ENCODE measurements at places on chromosomes 2 and 18.

DNA sequence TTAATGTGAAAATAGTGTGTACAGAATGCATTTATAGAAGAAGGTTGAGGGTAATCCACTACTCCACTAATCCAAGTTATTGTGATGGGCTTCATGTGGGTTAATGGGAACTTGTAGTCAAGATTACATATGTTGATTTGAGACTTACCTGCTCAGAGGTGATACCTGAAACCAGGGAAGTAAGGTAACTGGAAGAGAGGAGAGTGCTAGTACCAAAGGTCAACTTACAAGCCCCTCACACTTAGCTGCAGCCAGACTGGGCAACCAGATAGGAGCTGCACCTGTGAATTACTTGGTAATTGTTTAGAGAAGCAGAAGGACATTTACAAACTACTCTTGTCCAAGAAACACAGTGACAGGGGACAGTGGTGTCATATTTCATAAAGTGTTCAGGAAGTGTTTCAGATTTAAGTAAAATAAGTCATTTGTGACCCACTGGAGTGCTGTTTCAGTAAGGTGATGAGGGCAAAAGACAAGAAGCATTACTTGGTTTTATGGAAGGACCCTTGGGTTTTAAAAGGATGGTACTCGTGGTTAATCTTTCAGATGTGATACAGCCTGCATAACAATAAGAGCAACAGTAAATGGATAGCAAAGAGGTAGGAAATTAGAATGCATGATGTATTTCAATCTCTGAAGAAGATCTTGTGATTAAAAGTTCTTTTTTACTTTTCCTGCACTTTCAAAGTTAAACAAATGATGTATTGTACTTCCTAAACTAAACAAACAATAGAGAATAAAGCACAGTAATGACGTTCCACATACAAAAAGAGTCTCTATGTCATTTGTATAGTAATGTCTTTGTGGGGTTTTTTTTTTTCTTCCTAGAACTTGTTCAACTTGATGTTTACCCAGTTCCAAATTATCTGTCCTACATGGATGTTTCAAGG is 189.3 kb downstream of the PHLPP1 start:
- no peak for DNase-seq

- peak; percentile 7 for DNase-seq
These were observed 13.2 kb downstream of the ZNF804A start for GRCh38 chr2:184611361-184612085.

- DNase-seq = no peak
These were observed 8.1 kb downstream of the ONECUT2 start for GRCh38 chr18:57443247-57443646.

DNA sequence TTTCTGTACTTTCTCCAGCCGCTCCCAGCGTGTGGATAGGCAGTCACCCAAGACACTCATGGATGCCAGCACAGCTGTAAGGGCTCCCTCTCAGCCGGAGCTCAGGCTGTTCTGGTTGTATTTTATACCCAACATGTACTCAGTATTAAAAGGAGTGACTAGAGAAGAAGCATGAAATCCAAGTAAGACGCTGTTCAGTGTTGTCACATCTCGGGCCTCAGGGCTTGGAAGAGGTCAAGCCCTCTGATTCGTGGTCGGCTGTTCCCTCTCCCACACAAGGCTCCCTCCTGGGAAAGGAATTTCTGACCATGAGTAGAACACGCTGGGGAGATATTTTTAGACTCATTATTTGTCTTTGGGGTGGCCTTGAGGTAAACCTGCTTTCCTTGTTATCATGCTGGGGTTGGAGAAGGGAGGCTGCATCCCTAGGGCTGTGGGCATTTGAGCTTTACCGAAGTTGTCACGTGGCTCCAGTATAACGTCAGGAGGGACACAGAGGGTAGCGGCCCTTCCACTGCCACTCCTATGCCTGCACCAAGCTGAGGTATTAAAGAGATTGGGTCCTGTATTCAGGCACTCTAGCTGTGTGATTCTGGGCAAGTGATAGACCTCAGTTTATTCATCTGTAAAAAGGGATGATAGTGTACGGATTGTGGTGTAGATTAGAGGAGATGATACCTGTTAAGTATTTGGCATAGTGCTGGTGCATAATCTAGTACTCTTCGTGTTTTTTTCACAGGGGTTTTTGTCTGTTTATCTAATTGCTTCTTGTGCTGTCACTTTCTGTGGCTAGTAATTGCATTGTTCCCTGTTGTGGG is 34.1 kb downstream of the HK2 start:
- peak; percentile 83 for DNase-seq

DNA sequence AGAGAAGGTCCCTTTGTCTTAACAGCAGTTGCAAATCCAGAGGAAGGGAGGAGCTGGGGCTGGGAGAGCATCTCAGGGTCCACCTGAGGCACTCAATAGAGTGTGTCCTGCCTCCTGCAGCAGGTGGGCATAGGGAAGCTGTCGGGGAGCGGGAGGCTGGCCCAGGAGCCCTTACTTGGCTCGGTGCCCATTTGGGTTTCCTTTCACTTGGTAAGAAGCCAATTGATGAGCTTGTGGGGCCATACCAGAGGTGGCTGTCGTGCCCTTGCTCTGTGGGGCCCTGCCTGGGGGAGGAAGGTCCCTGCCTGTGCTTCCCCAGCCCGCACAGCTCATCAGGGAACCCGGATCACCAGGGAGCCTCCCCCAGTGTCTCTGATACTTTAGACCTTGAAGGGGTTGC is 229.7 kb downstream of the DYSF start:
- no peak for DNase-seq

DNA sequence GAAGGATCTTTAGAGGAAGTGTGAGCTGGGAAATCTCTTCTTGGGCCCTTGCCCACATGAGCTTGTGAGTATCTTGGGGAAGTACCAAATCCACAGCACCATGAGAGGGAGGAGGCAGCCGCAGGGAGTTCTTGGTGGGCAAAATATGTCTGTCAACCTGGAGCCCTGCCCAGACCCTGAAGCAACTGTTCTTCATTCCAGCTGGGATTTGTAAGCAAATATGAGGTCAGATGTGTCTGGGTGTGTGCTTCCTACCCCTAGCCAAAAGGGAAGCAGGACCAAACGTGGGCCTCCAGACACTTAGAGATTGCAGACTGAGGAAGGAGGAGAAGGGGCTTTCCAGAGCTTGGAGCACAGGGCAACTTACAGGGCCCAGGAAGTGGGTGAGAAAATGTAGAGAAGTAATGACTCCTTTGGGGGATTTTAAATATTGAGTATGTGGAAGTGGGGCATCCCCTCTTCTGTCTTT is 41.9 kb downstream of the TMEM247 start:
- DNase-seq = peak; percentile 34

- DNase-seq = peak; percentile 9
These were observed 327.2 kb upstream of the TRIB2 start for GRCh38 chr2:12389344-12390045.

- DNase-seq = peak; percentile 59
These were observed 12.9 kb upstream of the TEX51 start for GRCh38 chr2:126885751-126886210.

GRCh38 chr18:44714376-44714775 is 33.7 kb downstream of the SETBP1 start:
- DNase-seq = no peak

GRCh38 chr2:69989009-69989408 is 27.6 kb upstream of the ASPRV1 start:
- DNase-seq = no peak

DNA sequence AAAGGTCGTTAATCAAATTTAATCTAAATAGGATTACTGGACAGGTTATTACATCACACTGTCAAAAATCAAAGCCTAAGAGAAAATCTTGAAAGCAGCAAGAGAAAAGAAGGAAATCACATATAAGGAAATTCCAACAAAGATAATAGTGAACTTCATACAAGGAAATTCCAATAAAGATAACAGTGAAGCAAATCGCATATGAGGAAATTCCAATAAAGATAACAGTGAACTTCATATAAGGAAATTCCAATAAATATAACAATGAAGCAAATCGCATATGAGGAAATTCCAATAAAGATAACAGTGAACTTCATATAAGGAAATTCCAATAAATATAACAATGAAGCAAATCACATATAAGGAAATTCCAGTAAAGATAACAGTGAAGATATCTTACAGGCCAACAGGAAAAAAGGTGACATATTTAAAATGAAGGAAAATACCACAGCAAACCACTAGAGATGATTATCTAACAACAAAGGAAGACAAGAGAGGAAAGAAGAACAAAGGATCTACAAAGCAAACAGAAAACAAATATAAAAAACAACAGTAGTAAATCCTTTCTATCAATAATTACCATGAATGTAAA is 787.7 kb downstream of the CCDC85A start:
- DNase-seq = no peak
